Activated T-cell treated with anti-CD3 and anti-CD28 coated beads, Interleukin-2, amount 50 U/mL, for 1 hour (primary cell): ENCODE measurements at places on chromosomes 11 and 22.

GRCh38 chr22:41822317-41823057 lies 10.4 kb upstream of the SREBF2 start:
- peak; percentile 37 for DNase-seq

DNA sequence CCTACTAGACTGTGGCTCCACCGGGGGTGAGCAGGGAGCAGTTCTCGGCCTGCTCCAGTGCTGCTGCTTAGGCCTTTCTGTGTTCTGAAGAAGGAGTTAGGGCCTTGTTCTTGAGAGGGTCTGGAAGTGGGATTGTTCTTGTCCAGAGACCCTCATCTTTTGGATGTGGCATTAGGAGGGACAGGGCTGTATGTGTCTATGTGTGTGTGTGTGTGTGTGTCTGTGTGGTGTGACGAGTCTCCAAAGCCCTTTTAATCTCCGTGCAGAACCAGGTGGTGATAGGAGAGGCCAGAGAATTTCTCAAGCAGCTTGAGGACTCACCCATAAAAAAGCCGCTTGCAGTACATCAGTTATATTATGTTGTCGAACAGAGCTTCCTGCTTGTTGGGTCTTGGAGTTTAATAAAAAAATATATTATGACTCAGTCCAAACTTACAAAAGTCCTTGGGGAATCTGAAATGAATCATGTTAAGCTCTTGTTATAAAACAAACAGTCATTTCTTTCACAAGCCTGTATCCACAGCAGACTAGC lies 196.5 kb downstream of the TENM4 start:
- DNase-seq = no peak

DNA sequence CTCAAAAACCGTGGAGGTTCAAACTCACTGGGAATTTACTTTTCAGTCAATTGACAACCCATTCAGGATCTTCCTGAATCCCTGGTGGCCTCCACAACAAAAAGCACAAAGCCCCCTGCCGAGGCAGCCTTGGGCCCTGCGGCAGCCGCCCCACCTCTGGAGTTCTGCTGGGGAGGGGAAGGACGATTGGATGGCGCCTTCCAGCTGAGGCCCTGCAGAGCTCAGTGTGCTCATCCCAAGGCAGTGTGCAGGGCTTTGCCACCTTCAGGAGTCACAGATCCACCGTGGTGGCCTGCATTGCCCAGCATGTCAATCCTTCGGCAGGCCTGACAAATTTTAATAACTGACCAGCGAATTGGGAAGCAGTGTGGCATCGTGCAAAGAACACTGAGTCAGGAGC lies 7.4 kb downstream of the ZFTA start:
- DNase-seq = no peak

DNA sequence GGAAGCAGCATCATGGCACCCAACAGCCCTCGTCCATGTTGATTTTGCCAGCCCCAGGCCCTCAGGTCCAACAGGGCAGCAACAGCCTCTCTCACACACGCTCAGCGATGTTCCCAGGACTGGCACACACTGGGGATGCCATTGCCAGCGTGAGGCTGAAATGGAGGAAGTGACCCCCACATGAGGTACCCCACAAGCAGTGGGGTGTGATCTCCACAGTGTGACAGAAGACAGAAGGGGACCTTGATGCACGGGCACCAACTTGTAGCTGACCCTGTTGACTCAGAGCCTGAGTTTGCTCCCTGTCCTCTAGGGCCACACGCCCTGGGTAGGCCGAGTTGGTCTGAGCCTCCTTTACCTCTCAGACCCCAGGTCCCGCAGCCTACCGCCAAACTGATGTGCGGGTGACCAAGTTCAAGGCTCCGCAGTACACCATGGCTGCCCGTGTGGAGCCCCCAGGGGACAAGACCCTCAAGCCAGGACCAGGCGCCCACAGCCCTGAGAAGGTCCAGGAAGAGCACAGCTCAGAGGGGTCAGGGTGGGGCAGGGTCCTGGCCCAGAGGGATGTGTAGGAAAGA lies 6.2 kb downstream of the SCGB1C1 start:
- peak; percentile 14 for DNase-seq

GRCh38 chr11:88434333-88434976 lies 96.9 kb upstream of the CTSC start:
- DNase-seq = no peak

GRCh38 chr11:3903207-3903896 lies 47.9 kb downstream of the STIM1 start:
- DNase-seq = no peak

DNA sequence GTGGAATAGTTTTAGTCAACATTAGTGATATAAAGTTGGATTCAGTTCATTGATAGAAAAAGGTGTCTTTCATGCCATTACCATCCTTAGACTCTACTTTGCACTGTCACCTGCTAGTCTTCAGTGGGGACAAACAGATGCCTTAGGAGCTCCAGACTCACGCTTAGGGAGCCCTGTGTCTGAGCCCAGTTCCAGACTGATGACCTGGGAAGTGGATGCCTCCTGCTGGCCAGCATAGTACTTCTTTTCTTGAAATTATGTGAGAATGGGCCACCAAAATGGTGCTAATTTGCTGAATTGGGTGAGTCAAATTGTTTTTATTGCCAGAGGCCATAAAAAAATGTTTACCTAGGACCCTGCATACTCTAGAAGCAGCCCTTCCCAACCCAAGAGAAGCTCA lies 53.9 kb downstream of the NOX4 start:
- DNase-seq = no peak

GRCh38 chr11:102456381-102456780 lies 3.8 kb upstream of the TMEM123 start:
- DNase-seq = no peak

DNA sequence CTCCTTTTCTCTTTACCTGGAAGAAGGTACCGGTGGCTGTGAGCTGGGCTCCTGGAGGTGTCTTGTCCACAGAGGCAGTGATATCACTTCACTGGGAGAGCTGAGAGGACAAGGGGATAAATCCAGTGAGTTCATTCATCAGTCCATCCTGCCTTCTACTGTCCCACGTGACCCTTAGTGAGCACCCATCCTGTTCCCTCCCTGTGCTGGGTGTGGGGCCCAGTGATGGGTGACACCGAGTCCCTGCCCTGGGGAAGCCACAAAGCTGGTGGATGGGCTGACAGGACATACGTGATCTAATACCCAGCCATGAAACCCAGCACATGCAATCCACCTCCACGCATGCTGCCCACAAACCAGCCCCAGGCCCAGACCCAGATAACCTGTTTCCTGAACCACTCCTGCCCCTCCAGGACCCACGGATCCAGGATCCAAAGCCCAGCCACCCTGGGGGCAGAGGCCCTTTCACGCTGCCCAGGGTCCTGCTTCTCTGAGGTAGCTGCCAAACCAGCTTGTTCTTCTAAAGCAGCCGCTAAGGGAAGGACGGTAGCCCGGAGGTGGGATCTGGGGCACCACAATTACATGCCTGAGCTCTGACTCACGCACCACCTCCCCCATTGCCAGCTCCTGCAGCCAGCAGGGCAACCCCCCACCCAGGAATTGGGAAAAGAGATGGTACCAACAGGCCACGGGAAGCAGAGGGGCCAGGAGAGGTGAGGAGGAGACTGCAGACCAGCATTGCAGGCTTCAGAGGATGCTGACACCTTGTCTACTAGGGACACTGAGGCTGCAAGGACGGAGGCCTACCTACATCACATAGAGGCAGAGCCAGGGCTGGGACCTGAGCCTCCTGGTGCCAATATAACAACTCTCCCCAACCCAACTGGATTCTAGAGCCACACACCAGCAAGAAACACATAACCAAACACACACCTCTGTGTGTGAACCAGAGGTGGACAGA lies 35.2 kb downstream of the GDPD5 start:
- DNase-seq = no peak

DNA sequence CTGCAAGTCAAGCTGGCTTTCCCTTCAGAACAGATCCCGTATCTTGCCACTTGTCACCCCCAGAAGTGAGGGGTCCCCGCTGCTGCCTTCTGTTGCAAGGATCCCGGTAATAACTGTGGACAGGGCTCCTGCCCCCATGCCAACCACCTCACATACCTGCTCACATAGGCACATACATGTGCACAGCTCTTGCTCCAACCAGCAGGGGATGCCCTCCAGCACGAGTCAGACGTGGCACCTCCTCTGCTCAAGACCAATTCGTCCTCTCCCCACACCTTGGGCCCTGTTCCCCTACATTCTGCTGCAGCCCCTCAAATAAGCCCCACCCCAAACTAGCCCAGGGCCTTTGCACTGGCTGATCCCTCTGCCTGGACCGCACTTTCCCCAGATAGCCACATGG lies 163.3 kb downstream of the CRYBB2 start:
- DNase-seq = no peak

GRCh38 chr22:26398741-26399153 lies 30.3 kb upstream of the ASPHD2 start:
- DNase-seq = peak; percentile 29

DNA sequence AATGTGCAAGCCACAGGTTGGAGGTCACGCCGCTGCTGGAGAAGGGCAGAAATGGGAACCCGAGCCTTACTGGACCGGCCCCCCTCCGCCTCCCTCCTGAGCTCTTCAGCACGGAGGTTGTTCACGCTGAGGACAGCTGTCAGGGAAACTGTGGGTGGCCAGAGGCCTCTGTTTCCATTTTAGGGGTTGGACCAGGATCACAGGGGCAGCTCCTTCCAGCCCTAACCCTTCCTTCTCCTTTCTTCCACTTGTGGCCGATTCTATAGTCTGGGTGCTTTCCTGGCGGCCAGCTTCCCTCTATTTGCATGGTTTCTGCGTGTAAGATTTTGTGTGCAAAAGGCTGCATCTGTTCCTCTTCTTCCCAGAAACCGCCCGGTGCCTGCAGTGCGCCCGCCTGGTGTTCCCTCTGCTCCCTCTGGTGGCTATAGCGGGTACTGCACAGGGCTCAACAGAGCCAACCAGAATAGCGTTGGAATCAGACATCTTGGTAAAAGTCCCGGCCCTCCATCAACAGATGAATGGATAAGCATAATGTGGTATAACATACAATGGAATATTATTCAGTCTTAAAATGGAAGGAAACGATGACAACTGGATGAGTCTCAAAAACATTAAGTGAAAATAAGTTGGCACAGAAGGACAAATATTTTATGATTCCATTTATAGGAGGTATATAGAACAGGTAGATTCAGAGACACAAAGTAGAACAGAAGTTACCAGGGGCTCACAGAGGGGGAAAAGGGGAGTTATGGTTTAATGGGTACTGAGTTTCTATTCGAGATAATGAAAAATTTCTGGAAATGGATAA lies 8.4 kb upstream of the SLC22A8 start:
- DNase-seq = peak; percentile 86

- DNase-seq = no peak
Measured at GRCh38 chr11:40602866-40603552, 856.4 kb downstream of the LRRC4C start.

DNA sequence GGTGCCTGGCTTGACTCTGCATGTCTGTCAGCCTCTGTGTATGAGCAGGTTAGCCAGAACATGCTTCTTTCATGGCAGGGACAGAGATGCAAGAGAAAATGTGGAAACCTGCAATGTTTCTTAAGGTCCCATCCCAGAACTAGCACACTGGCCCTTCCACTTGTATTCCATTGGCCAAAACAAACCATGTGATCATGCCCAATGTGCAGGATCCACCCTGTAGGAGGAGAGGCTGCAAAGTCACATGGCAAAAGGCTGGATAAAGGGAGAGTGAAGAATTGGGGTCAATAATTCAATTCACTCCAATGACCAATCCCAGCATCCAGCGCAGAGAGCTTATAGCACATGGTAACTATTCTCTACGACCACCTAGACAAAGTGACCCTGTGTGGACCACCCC lies 405.5 kb downstream of the MIAT start:
- DNase-seq = no peak

DNA sequence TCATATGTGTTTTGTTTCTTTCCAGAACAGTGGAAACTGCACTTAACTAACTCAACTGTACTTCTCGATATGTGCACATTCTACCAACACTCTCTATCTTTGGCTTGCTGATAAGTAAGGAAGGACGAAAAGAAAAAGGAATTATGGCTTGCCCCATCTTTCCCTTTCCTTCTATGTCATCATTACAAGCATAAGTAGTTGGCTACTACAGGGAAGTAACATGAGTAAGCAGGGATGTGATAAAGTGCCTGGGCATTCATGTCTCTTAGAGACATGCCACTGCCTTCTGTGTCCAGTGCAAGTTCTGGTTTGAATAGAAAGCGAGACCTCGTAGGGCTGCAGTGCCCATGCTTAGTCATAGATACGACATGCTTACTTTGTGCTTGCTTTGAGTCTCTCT lies 342.5 kb downstream of the ETS1 start:
- DNase-seq = no peak

DNA sequence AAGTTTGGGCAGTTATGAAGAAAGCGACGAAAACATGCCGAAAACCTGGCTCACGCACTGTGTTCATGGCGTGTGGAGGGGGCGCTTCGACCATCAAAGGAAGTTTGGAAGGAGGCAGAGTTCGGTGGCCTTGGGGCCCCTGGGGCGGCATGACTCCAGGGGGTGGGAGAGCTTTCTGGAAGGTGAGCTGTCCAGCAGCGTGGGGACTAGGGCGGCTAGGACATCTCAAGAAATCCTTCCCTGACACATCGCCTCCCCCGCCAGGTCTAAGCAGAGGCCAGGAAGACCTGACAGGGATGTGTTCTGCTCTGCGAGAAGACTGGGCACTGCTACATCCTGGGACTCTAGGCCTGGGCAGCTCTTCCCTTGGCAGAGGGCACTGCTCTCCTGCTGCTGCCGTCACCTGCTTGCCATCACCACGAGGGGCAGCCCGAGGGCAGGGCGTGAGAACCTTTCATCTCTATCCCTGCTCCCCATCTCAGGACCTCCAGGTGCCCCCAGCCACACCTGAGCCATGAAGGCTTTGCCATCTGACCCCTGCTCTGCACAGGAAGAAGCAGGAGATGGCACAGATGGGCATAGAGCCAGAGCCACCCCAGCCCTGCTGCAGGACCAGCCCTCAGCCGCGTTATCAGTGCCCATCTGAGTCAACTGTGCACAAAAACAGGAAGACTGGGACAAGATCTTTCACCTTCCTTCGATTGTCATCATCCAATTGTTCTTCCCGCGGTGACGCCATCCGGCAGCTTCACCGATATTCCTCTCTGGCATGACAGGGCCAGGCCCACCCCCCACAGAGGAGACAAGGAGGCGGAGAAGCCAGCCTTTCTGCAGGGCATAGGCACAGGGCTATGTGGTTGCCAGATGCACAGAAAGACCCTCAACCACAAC lies 12.7 kb downstream of the LINC01488 start:
- DNase-seq = no peak

DNA sequence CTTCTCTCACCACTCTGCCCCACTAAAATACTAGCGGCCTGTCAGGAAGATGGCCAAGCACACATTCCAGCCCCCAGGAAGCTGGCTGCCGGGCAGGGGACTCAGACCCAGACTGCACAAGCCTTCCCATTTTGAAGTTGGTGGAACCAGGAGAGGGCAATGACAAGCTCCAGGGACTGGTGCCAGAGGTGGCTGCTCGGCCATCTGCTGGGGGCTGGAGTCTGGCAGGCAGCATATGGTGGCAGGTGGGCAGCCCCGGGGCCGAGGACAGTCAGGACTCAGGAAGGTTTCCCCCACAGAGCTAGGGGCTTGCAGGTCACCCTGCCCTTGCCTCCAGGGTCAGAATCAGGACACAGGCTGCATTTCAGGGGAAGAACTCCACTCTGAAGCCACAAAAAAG lies 22.6 kb downstream of the KCNJ5 start:
- no peak for DNase-seq
